Activated gamma-delta T cell treated with Interleukin-2 at 50 U/mL for 16 hours (primary cell): ENCODE measurements at places on chromosomes 12 and 14.

DNA sequence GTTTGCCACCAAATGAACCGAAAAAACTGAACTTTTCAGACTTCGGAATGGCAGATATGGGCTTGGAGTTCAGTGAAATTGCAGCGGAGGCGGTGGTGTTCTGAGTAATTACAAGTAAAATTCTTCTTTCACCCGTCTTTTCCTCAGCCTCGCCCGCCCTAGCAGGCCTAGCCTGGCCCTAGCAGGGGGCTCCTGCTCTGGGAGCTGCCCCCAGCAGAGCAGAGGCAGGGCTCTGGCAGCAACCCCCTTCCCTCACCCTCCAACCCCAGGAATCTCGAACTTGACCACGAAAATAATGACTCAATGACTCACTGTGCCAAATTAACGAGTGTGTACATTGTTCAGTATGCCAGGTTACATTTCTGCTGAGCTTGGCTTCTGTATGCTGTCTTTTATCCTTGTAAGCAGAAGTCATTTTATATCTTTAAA lies 1.1 kb downstream of the PAPLN start:
- DNase-seq = no peak

- DNase-seq = no peak
Measured at GRCh38 chr12:124862768-124863415, 772 bp downstream of the SCARB1 start.

DNA sequence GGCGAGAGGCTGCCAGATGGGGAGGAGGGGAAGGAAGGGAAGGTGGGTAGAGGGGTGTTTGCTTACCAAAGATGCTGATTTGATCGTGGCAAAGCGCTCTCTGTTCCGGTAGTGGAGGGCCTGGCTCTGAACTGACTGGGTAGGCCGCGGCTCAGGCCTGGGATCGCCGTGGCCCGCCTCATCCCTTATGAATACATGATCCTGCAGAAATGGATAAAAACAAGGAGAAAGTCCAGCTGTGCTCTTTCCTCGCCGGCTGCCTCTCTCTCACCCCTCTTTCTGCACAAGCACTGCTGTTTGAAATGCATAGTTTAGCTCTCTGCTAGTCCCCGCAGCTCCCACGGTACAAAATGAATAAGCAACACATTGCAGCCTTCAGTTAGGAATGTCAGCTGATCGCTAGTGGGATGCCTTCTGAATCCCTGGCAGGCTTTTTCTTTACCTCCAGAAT lies 53.8 kb downstream of the PEBP1 start:
- DNase-seq = no peak

DNA sequence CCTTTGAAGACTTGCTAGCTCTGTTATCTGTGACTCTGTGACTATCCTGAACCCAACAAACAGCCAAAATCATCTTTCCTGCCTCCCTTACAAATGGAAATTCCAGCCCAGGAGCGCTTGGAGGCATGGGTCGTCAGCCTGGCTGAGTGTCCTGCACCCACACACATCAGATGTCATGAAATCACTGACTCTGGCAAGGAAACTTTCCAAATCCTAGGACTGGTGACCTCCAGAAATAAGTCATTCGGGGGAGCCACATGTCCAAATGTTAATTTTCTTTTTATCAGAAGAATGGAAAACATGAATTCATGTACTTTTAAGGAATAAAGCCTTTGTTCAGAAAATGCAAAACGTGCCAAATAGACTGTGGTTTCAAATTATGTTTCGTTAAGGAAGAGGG lies 96.3 kb upstream of the EVL start:
- DNase-seq = no peak

GRCh38 chr12:108478611-108479206 lies 36.4 kb upstream of the FICD start:
- DNase-seq = no peak

- DNase-seq = no peak
Measured at GRCh38 chr12:30357766-30358490, 337.7 kb downstream of the IPO8 start.

GRCh38 chr12:144650-145284 lies 69.2 kb downstream of the SLC6A12 start:
- DNase-seq = no peak

- no peak for DNase-seq
Measured at GRCh38 chr12:68482660-68483059, 128.0 kb upstream of the RAP1B start.

- DNase-seq = no peak
Measured at GRCh38 chr12:132834181-132834711, 5.6 kb upstream of the GOLGA3 start.

DNA sequence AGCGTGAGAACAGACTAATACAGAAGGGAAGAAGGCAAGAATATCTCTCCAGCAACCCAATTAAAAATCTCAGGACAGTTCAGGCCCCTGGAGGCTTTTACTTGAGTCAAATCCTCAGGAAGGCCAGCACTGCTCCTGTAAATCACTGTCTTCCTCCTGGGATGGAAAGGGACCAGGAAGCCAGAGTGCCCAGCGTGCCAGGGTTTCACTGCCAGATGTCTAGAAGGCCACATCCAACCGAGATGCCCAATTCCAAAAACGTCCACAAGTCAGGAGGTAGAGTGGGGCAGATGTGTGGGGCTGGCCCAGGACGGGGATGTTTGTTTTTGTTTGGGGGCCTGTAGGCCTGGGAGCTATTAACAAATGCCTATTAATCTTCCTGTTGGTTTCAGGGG lies 332.0 kb downstream of the MED13L start:
- DNase-seq = no peak

GRCh38 chr14:72742838-72743195 lies 151.1 kb downstream of the DPF3 start:
- no peak for DNase-seq

- DNase-seq = peak; percentile 69
Measured at GRCh38 chr12:111429828-111430432, 24.2 kb downstream of the SH2B3 start.

- no peak for DNase-seq
Measured at GRCh38 chr12:29992366-29992765, 208.6 kb upstream of the TMTC1 start.

DNA sequence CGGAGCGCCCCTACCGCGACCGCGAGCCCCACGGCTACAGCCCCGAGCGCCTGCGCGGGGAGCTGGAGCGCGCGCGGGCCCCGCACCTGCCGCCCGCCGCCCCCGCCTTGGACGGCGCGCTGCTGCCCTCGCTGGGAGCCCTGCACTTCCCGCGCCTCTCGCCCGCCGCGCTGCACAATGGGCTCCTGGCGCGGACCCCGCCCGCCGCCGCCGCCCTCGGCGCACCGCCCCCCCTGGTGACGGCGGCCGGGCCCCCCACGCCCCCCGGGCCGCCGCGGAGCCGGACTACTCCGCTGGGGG lies 27.0 kb downstream of the LRCOL1 start:
- no peak for DNase-seq

- DNase-seq = no peak
Measured at GRCh38 chr14:27223906-27224305, 626.1 kb upstream of the NOVA1 start.

DNA sequence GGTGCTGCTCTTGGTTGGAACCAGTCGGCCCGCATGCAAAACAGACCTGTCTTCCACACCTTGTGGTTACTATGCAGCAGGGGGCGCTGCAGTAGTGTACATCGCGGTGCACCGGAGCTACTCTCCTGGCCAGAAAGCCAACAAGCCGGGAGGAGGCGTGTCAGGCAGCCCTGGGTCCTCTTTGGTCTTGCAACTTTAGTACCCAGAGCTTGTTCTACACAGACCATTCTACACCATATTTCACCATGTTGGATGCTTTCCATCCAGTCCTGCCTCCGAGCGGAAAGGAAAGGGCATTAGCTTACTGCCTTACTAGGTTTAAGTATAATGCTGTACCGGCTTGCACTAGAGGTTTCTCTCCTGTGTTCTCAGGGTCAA lies 927 bp upstream of the TMTC2 start:
- peak; percentile 91 for DNase-seq

DNA sequence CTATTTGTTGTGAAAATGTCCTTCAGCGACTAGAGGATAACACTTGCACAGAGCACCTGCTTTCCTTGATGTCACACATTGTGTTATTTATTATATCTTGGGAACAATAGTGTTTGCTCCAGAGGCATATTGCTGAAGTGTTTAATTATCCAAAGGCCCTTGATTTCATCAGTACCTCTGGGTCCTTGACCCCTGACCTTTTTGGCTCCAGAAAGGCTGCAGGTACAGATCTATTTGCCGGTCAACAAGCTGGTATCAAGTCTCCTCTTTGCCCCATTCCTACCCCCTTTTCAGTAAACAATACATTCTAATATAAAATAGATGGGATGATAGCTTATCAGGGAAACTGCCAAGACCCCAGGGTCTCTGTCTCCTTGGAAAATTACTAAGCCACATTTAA lies 206.8 kb downstream of the DACT1 start:
- no peak for DNase-seq

- no peak for DNase-seq
Measured at GRCh38 chr14:58465421-58465820, 37.9 kb downstream of the KIAA0586 start.

GRCh38 chr12:121611306-121611705 lies 15.0 kb upstream of the ORAI1 start:
- DNase-seq = no peak

DNA sequence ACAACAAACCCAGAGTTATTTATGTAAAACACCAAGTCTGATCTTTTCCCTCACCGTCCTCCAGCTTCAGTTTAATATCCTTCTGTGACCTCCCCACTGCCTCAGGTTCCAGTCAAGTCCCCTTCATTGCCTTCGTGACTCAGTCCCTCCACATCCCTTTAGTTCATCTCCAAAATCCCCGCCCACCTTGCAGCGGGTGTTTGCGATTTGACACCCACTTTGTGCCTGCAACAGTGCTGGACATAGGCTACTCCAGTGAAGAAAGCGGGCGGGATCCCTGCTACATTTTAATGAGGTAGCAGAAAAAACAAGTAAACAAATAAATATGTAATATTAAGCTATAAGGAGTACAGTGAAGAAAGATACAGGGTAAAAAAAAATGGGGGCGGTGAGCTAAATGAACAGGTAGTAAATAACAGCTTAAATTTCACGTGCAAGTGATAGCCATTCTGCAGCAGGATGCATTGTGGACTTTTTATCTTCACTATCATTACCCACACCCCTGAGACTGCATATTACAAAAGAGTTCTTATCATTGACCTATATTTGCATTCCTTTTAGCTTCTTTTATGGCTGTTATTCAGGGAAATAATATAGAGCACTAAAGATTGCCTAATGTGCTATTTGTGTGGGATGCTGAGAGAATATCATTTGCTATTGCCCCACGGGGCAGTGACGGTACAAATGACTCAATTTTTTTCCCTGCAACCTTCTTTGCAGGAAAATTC lies 222.8 kb upstream of the NUDT4 start:
- no peak for DNase-seq

- DNase-seq = no peak
Measured at GRCh38 chr12:11986165-11986564, 84.6 kb upstream of the BCL2L14 start.

DNA sequence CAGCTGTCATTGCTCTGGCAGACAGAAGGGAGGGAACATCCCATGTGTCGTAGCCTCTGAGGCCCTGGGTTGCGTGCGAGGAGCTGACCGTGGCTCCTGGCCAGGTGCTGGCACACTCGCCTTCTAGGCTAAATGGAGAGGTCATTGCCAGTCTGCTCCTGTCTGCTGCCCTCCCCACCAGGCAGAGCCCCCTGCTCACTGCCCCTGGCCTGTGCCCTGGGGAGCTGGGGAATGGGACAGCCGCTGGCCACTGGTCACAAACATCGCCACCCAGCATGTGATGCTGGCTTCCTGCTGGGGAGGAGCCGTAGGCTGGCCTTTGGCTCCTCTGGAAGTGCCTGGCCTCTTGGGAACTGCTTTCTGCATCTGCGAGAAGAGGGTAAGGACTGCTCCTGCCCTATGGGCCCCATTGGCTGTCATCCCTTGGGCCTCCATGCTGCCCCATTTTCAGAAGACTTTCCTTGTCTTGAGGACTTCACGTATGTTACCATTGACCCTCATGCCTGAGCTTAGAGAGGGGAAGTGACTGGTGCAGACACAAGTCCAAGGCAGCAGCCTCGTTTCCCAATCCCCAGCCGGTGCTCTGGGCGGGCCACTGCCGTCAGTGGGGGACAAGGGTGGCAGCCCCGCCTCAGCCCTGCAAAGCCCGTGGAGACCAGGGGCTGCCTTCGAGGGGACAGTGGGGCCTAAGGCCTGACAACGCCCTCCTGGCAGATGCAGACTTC lies 2.0 kb upstream of the TNFAIP2 start:
- DNase-seq = no peak

- DNase-seq = no peak
Measured at GRCh38 chr12:90575995-90576394, 379.0 kb downstream of the CCER1 start.

DNA sequence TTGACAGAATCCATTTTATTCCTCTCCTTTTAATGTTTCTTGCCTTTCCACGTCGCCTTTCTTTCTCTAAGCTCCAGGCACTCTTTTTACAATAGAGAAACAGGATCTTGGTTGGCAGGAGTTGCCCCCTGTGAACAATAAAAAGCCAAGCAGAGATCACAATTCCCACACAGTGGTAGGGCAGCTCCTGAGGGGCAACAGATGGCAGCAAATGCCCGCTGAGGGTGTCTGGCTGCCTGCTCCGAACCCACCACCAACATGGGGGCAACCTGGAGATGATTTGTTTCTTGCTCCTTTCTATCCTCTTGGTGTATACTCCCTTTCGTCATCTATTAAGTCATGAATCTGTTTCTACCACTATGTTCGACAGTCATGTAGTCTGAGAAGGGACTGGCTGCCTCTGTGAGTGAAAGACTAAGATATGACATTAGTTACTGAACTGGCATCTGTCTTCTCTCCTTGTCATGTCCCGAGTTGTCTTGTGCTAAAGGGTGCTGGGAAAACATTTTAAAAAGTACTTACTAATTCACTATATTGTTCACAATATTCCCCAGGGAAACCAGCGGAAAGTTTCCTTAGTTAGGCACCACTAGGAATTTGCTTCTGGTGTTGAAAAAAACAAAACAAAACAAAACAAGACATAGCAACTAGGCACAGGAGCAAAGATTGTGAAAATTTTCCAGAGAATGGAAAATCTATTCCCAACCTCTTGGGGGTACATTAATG lies 170.1 kb downstream of the STXBP6 start:
- no peak for DNase-seq

DNA sequence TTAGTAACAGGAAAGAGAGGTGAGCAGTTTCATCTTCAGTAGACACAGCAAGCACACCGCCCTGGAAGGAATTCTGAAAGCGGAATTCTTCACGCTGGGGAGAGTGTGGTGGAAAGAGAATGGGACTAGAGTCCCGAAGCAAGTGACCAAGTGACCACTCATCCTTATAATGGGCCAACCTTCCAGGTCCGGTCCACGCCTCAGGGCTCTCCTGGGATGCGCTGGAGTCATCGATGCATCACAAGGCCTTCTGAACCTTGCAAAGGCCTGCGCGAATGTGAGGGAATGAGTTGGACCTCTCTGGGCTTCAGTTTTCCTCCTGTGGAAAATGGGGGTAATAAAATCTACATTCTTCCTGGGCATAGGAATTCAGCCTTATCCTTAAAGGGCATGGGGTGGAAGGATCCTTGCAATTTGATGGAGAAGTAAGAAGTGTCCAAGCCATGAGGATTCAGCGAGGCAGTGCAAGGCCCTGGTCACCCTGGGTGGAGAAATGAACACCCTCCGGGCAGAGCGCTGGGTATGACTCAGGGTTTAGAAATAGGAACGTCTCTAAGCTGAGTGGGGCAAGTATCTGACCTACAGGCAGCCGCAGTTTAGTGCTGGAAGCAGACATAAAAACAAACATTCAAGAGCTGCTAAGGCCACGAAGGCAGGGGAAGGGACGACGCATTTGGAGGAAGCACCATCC lies 97.7 kb downstream of the SETD3 start:
- DNase-seq = no peak
